ENCODE measurements at places on chromosomes 4 and X.

- no peak for DNase-seq
These were observed 9.4 kb downstream of the NPY5R start for GRCh38 chr4:163353054-163353453.

GRCh38 chrX:119130911-119131310 lies 3.3 kb upstream of the KIAA1210 start:
- DNase-seq: no peak

DNA sequence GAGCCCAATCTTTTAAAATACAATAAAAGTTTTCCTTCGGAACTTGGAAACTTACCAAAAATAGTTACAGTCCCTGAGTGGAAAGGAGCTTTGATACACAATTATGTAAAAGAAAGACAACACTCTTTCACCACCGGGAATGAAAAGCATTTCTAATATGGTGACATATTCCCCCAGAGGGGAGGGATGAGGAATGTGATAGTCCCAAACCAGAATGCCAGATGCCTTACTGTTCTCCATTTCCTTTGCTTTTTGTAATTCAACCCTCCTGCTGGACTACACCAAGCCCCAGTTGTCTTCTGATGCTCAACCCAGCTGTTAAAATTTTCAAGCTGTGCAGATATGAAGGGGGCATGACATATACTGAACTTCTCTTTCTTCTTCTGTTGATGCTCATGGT lies 4.1 kb downstream of the PRIMPOL start:
- DNase-seq: no peak

- DNase-seq: no peak
These were observed 138.8 kb downstream of the TEX11 start for GRCh38 chrX:70769659-70770227.

GRCh38 chr4:683982-684622 lies 4.8 kb downstream of the SLC49A3 start:
- DNase-seq: no peak
